ENCODE measurements at places on chromosomes 5 and 9. TPM values are rescaled to one million over a fixed set of nuclear protein-coding genes. Genes with fewer than 3 reads are reported as not detected.
A peak's percentile ranks its signal among the peaks of the same experiment; 100 is the strongest.

Gene IFNK
- polyA plus RNA-seq, result not detected

Gene COL23A1
- polyA plus RNA-seq, result 2.0 TPM

- DNase-seq, result peak; percentile 55
Measured at GRCh38 chr5:141603923-141604717, 14.7 kb downstream of the DIAPH1 start.

GRCh38 chr5:160384681-160385080, 14.3 kb upstream of the C1QTNF2 start:
- no peak for DNase-seq

GRCh38 chr9:127772603-127773002, 5.9 kb downstream of the SH2D3C start:
- DNase-seq, result no peak

GRCh38 chr5:69364414-69364813, 4.9 kb downstream of the AK6 start:
- DNase-seq, result no peak
